ENCODE measurements at places on chromosomes 3 and 15.

- DNase-seq, result no peak
Measured at GRCh38 chr3:153036846-153037245, 125.2 kb upstream of the RAP2B start.

DNA sequence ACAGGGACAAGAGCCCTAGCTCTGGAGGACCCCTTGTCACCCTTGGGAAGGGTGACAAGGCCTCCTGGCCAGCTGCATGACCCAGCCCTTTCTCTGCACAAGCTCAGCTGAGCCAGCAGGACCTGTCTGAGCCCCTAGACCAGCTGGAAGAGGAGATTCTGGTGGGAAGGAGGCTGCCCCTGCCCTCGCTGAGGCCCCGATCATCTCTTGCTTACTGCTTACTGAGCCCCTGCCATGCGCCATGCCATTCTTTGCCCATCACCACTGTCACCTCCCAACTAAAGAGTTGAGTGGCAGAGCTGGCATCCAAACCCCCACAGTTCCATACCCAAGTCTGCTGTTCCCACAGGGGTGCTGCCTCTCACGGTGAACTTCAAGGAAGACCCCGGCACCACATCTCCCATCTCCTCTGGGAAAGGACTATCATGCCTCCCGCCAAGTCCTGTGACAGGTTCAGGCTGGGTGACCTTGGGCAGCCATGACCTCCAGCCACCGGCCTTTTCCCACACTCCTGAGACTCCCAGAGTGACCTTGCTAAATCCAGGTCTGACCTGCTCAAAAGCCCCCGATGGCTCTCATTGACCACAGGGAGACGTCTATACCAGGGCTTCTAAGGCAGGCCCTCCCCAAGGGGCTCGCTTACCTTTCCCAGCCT, 34.0 kb downstream of the ACSBG1 start:
- DNase-seq, result no peak

- no peak for DNase-seq
Measured at GRCh38 chr3:11624161-11624560, 19.6 kb downstream of the VGLL4 start.

DNA sequence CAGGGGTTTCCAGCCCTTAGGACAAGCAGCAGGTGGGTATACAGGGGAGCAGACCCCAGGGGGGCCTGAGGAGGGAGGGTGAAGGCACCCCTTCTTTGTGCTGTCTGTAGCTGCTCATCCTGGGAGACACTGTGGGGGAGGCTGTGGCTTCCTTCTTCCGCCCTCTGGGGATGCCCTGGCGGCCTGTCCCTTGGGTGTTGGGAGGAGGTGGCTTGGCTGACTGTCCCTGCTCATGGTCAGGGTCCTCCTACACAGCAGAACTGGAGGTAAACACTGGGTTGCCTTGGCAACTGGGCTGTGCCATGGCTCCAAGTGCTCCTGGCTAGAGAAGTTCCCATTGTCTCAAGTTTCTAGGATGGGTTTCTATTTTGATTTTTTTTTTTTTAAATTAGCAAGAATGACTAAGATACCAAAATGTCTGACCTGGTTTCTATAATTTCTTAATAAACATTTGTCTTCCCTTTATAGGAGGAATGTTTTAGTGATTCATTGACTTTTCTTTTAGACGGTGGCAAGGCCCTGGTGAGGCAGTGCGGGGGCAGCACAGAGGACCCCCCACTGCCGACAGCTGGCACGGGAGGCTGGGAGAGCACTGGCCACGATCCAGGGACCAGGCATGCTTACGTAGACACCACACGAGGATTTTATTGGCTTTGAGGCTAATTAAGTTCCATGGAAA, 12.4 kb downstream of the KLF13 start:
- no peak for DNase-seq

GRCh38 chr3:112093180-112093522, 7.0 kb downstream of the C3orf52 start:
- DNase-seq, result no peak

- peak; percentile 44 for DNase-seq
Measured at GRCh38 chr3:49277383-49277775, 347 bp upstream of the C3orf62 start.

- DNase-seq, result no peak
Measured at GRCh38 chr3:45442679-45443253, 54.4 kb downstream of the LARS2 start.

DNA sequence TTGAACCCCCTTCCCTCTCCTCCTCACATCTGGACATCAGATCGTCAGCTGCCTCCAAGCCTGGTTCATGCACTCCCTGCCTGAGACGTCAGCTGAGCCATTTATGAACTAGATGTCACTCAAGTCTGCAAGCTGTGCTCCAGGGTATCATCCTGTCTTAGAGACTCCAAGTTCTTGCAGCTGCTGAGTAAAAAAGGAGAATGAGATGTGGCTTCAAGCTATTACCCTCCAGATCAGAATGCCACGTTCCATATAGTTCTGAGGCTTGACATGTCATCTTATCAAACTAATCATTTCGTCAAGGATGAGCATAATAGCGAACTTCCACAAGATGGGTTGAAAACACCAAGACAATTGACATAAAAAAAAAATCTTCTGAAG, 766.3 kb downstream of the TBL1XR1 start:
- no peak for DNase-seq

DNA sequence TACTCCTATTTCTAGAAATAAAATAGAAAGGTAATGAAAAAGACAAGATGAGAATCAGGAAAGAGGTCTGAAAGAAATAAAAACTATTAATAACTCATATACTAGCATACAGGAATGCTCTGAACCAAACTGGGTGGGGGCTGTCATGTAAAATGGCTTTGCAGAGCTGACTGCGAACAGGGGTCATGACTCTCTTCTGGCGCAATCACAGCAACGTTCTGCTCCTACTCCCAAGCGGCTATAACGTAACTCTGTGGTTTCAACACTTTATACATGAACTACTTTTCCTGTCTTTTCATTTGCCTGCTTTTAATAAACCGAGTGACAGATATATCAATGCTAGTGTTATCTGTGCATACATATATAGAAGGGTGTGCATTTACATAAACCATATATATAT, 116.7 kb downstream of the DLG1 start:
- no peak for DNase-seq

DNA sequence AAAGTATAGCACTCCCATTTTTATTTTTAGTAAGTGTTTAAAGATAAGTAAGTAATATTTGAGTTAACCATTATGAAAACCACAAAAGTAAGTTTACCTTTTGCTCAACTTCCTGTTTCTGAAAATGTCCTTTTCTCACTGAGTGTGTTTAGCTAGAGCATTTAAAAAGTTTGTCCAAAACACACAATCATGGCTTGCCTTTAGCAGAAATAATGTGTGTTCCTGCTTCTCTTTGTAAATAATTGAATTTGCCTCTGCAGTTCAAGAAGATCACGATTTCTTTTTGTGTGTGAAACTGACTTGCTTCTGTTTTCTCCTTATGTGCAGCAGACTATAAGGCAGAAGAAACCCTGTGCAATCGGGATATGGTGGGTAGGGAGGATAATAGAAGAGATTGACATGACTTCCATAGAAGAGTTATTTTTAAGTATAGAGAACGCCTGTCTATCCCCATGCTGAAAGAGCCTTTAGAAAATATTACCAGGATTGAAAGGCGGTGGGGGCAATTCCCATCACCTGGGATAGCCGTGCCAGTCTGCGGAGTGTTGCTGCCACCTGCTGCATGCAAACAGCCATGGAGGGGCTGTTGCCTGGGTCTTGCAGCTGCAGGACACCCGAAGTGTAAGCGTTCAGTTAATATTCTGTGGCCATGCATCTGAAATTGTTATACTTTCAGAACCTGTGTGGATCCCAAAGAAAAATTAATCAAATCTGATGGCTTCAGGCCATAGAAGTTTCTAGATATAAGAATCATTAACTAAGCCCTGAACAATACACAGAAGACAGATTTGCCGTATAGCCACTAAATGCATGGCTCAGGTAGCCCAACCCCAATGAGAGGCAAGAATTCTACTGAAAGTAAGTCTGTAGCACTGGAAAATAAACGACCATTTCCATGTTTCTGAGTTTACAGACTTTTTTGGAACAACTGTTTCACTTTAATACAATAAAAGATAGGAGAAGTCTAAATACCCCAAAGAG, 2.4 kb upstream of the CD96 start:
- peak; percentile 15 for DNase-seq

GRCh38 chr3:179676081-179676480, 23.2 kb downstream of the USP13 start:
- DNase-seq, result no peak

DNA sequence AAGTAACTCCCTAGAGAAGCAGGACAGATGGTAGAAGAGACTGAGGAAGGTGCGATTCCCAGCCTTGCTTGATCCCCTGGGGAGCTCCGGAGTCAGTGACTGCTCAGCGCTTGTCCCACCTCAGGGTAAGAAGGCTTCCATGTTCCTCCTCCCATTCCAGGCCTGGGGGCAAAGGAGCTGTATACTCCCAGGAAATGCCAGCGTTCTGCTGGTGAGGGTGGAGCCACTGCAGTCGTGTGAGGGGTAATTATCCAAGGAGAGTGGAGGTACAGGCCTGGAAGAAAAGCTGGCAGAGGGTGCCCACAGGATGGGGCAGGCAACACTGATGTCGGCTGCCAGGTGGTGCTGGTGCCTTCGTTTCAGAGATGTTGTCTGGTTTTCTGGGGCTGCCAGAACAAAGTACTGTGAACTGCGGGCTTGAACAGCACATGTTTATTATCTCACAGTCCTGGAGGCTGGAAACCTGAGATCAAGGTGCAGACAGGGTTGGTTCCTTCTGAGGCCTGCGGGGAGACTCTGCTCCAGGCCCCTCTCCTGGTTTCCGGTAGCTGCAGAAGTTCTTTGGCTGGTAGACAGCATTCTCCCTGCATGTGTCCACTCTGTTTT, 12.1 kb upstream of the APBA2 start:
- DNase-seq, result no peak

DNA sequence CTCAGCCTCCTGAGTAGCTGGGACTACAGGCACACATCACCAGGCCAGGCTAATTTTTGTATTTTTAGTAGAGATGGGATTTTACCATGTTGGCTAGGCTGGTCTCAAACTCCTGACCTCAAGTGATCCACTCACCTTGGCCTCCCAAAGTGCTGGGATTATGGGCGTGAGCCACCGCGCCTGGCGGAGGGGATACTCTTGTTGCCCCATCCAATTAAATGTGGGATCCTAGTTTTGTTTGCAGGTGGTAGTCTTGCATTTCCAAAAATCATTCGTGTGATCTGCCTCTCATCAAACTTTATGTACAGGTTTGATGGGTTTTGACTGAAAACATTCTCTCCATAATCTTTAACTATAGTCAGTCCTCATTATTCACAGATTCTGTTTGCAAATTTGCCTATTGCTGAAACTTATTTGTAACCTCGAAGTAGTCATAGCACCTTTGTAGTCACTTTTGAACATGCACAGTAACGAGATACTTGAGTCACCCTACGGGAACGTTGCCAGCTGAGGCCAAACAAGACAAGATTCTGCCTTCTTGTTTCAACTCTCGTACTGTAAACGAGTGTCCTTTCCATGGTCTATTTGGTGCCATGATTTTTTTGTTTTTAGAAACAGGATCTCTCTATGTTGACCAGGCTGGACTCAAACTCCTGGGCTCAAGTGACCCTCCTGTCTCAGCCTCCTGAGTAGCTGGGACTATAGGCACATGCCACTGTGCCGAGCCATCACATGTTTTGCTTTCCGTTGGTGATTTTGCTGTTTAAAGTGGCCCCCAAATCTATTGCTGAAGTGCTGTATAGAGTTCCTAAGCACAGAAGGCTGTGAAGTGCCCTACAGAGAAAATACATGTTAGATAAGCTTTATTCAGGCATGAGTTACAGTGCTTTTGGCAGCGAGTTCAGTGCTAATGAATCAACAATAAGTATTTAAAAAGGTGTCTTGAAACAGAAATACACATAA, 8.1 kb upstream of the MAPK6 start:
- DNase-seq, result peak; percentile 73

- no peak for DNase-seq
Measured at GRCh38 chr15:78628227-78628626, 7.4 kb upstream of the CHRNA3 start.

GRCh38 chr15:98280284-98280975, 319.9 kb downstream of the ARRDC4 start:
- DNase-seq, result no peak

- no peak for DNase-seq
Measured at GRCh38 chr15:45168286-45168685, 19.5 kb downstream of the SHF start.

DNA sequence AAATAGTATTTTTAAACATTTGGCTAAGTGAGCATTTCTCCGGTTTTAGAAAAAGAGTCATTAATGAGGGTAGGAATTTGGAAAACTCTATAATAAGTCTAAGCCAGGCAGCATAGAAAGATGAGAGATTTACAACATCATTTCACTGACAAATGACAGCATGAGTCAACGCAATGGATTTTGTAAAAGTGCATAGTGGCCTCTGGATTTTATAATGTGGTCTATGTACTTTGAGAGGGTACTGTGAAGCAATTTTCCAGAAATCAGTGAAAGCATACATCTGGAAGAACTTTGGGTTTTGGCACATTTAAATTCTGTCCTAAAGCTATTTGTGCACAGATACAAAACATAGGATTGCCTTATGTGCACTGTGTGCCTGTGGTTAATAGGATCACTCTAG, 130.8 kb upstream of the CCNL1 start:
- DNase-seq, result no peak

DNA sequence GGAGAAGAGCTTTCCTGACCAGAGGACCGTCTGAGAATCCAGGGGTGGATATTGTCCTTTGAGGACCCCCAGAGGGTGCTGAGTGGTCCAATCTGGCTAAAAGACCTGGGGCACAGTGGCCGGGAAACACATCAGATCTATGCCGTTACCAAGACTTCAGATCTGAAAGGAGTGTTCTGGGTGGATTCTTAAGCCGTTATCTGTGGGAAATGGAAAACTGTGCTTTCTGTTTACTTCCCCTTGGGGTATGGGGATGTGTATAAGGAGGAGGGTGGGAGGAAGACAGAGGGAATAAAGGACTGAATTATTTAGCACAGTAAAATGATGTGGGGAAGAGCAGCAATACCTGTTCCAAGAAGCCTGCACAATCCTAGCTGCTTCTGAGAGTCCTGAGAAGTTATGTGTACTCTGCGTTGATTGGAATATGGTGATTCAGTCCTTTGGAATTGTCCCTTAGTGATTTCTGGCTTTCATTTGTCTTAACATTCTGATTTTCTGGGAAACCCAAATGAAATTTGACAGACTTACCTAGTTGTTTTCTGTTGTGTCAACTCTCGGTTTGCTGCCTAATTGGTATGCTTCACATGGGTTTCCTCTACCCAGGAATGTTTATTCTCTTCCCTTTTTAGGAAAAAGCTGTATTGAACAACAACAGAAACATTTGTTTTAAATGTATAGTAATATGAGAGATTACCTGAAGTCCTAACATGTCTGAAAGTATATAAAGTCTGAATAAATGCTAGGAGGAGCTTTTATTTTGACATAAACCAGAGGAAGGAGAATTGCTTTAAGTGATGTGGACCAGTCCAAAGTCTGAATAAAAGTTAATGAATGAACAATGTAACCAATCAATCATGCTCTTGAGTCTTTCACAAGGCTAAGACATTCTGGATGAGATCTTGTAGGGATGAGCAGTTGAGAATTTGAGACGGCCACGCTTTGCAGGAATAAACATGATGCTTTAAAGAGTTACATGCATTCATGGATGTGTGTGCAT, 427.1 kb upstream of the C2CD4B start:
- DNase-seq, result no peak

All from LNCaP clone FGC (cell line).